Spleen (tissue), 13 donors: ENCODE measurements at places on chromosomes 4 and X. TPM values are rescaled to one million over a fixed set of nuclear protein-coding genes. Genes with fewer than 3 reads are reported as not detected.

Gene MAGEB10
- total RNA-seq = not detected

Gene TEX11
- 0.98 TPM for total RNA-seq

Gene FRMD7
- total RNA-seq = not detected

Gene SH3RF1
- 12.5 TPM for total RNA-seq
